ENCODE measurements at places on chromosomes 2 and 18.

GRCh38 chr2:1550076-1550475 is 136.8 kb downstream of the TPO start:
- no peak for DNase-seq

DNA sequence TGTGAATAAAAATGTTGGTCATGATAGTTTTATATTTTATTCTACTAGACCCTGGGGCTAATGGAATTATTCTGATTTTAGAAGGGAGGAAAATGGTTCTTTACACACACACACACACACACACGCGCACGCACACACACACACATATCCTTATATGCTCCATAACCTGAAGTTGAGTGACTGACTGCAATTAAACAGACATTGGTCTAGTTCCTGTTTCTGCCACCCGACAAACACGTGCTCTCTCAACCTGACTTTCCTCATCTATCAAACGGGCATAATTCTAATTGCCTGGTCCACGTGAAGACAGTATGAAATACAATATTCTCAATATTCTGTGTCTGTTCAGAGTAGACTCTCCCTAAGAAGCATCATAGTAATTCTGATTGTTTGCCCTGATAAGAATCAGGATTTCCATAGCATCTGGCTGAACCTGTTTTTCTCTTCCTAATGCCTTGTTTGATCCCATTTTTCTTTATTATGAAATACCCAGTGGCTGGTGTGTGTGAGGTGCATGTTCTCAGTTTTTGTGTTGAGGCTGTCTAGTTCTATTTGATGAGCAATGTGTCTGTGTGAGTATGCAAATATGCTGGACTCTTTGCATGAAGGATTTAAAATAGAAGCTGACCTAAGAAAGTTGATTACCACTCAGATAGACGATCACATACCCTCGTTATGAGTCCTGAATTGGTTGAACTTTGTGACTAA is 51.0 kb downstream of the SETBP1 start:
- no peak for DNase-seq

DNA sequence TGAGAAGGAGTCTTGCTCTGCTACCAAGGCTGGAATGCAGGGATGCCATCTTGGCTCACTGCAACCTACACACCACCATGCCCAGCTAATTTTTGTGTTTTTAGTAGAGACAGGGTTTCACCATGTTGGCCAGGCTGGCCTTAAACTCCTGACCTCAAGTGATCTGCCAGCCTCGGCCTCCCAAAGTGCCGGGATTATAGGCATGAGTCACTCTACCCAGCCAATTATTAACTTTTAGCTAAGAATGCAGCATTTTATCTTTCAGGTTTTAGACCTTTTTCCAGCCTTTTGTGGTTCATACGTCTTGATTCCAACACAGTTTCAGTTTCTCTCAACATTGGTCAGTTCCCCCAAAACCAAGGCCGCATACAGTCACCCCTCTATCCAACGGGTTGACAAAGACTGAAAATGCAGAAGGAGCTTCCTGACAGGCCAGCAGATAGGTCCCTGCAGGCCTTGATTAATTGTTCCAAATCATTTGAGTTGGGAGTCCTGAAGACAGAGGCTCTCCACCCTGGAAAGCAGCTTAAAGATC is 262.2 kb upstream of the KLHL29 start:
- no peak for DNase-seq

DNA sequence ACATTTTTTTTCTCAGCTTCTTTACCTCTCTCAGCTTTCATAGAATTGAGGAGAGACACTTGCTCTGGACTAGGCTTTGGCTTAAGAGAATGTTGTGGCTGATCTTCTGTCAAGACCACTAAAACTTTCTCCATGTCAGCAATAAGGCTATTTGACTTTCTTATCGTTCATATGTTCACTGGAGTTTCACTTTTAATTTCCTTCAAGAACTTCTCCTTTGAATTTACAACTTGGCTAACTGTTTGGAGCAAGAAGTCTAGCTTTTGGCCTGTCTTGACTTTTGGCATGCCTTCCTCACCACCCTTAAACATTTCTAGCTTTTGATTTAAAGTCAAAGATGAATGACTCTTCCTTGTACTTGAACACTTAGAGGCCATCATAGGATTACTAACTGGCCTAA is 104.4 kb upstream of the SLC39A10 start:
- DNase-seq = no peak

GRCh38 chr2:173427887-173428668 is 73.4 kb downstream of the CDCA7 start:
- no peak for DNase-seq

GRCh38 chr2:240435948-240436682 is 652 bp downstream of the GPC1 start:
- DNase-seq = no peak

GRCh38 chr18:51668101-51668500 is 470.6 kb upstream of the MEX3C start:
- DNase-seq = no peak

- DNase-seq = no peak
Observed at GRCh38 chr2:212911011-212911410, 240.4 kb downstream of the IKZF2 start.

GRCh38 chr18:12659904-12660605 is 2.1 kb upstream of the SPIRE1 start:
- no peak for DNase-seq

- no peak for DNase-seq
Observed at GRCh38 chr2:160096409-160096808, 34.0 kb upstream of the PLA2R1 start.

GRCh38 chr2:71923887-71924533 is 223.7 kb downstream of the CYP26B1 start:
- DNase-seq = no peak

GRCh38 chr2:188466761-188467160 is 175.1 kb downstream of the GULP1 start:
- no peak for DNase-seq

- no peak for DNase-seq
Observed at GRCh38 chr2:174180726-174181236, 67.6 kb downstream of the OLA1 start.

DNA sequence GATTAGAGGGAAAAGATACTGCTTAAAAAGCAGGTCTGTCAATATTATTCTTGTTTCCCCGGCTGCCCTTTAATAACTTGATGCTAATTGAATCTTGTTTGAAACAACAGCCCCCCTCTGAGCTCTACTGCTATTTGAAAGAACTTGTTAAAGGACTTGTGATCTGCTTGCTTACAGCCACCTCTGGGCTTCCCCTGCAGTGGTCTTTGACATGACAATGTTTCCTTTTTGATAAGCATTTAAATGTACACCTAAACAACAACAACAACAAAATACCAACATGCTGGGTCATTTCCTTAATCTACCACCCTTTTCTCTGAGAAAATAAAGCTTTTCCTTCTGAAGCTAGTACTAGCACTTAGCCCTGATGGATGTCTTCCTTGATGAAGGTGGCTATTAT is 3.9 kb downstream of the HOXD1 start:
- no peak for DNase-seq

GRCh38 chr2:73290049-73290839 is 3.1 kb downstream of the EGR4 start:
- DNase-seq = no peak

- DNase-seq = no peak
Observed at GRCh38 chr2:72214429-72215143, 66.9 kb upstream of the CYP26B1 start.

GRCh38 chr18:61785588-61785987 is 107.2 kb downstream of the RNF152 start:
- no peak for DNase-seq

GRCh38 chr18:34837769-34838272 is 127.7 kb downstream of the DTNA start:
- DNase-seq = no peak

- DNase-seq = no peak
Observed at GRCh38 chr2:240628507-240628807, 3.2 kb downstream of the GPR35 start.

DNA sequence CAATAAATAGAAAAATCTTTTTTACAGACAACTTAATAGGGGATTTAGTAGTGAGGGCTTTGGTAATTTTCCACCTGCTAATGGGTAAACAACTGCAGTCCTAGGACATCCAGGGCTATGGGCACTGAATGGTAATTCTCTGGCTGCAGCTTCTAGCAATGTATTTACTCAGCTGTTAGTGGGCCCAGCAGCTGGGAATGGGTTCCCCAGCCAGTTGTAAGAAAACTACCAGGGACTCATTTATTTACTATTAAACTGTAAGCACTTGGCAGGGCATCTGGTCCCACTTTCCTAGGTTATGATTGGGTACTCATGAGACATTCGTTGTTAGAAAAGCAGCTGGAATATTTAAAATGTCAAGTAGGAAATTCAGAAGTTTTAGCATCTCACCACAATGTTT is 363.8 kb upstream of the TRIB2 start:
- DNase-seq = no peak

DNA sequence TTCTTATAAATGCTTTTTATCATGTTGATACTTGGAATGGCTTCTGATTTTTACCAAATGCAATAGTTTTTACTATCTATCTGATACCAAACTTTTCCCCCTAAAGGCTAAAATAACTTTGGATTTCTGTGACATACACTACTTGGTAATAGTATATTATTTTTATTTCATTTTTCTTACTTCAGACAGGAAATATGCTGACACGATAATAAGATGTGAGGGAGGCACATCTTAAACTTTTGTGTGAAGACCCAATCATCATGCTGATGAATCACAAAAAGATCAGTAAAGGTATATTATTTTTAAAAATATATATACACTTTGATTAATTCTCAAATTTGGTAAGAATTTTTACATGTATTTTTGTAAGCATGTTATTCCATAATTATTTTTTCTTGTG is 122.8 kb downstream of the TGIF1 start:
- no peak for DNase-seq

DNA sequence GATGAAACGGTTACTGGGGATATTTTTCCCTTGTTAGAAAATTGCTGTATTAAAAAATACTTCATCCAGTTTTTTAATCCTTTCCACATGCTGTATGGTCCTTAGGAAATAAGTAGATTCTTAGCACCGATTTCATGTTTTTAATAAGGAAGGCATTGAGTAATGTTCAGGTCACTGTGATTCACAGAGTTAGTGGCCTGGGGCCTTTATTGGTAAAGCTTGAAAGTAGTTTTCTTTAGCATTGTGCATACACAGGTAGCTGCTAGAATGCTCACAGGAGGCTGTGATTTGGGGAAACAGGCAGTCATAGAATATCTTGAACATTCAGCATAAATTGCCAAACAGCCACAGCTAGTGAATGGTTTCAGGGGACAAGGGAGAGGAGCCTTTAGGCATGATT is 79.8 kb downstream of the XRCC5 start:
- DNase-seq = no peak

DNA sequence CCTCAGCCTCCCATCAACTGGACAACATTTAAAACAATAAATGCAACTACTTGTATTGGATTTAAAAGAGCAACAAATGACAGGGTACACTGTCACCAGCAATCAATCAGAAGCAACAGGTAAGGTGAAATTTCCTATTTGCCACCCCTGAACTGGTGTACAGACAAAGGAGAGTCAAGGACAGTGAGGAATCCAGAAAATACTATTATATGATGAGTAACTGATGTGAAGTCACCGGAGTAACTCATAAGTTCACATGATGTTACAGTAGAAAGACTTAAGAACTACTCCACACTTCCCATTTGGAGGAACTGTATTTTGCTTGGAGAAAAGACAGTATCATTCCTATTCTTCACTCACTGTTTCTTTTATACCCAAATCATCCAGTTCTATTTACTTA is 4.1 kb upstream of the STAT1 start:
- no peak for DNase-seq

- no peak for DNase-seq
Observed at GRCh38 chr2:182921234-182921633, 54.8 kb upstream of the FRZB start.

DNA sequence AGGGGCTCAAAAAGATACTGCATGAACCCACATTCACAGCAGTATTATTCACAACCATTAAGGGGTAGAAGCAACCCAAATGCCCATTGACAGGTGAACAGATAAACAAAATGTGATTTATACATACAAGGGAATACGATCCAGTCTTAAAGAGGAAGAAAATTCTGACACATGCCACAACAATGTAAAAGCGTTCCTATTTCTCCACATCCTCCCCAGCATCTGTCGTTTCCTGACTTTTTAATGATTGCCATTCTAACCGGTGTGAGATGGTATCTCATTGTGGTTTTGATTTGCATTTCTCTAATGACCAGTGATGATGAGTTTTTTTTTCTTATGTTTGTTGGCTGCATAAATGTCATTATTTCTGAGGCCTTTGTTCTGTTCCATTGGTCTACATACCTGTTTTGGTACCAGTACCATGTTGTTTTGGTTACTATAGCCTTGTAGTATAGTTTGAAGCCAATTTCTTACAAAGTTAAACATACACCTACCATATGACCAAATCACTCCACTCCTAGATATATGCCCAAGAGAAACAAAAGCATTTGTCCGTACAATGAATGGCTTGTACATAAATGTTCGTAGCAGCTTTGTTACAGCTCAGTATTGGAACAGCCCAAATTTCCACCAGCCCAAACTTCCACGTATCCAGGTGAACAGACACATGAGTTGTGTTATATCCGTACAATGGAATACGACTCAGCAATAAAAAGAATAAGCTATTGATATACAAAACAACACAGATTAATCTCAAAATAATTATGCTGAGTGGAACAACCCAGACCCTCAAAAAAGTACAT is 85.1 kb downstream of the TMEM131 start:
- DNase-seq = no peak

DNA sequence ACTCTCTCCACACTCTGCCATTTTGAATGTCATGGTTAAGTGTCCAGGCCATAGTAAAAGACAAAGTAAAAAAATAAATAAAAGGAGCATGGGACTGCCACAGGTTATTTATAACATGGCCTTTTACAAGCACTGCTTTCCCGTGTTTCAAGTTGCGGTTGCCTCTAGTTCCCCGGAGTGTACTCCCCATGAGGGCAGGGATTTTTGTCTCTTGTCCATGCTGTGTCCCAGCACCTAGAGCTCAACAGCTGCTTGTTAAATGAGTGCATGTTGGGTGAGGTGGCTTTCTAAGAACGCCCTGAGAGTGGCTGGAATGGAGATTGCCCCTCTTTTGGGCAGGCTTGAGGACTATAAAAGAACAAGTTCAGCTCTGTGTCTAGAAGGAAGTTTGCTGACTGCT is 8.4 kb downstream of the CAVIN2 start:
- DNase-seq = no peak

- no peak for DNase-seq
Observed at GRCh38 chr2:151824886-151825285, 3.3 kb downstream of the ARL5A start.

- no peak for DNase-seq
Observed at GRCh38 chr2:144452169-144452988, 67.5 kb downstream of the ZEB2 start.

Measured in cortex of kidney (tissue), 1 donor.